ENCODE measurements at places on chromosomes 6 and 20.

DNA sequence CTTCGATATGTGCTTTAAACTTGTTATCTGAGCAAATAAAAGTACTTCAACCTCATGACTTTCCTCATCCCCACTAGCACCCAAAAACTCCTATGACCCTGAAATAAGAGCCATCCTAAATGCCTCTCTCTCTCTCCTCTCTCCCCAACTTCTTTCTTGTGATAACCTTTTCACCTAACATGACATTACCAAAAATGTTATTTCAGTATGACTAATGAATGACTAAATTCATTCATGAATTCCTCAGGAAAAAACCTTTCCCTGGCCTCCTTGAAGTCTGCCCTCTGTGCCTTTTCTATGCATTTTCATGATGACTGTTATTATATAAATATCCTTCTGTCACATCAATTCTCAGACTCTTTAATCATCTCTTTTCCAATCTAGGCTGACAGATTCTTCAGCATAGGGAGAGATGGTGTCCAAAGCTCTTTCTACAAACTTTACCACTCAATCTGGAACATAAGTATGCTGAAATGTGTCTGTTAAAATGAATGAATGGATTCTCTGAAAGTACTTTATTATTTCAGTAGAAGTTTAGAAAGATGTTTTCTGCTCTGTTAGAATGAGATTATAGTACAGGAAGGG is 114.3 kb upstream of the GGTLC1 start:
- no peak for DNase-seq

DNA sequence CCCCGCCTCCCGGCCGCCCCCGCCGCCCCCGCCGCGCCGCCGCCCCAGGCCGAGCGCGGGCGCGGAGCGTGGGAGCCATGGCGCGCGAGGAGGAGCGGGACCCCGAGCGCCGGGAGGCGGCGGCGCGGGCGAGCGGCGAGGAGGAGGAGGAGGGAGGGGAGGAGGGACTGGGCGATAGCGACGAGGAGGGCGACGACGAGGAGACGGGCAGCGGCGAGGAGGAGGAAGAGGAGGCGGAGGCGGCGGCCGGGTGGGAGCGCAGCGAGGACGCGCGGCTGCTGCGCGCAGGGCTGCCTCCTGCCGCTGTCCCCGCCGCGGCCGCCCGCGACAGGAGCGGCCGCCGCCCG is at the start of gene SLC24A3:
TSS of gene SLC24A3 (plus strand) at position 174 of the 347 bp plus-strand sequence.
- peak; percentile 32 for DNase-seq

- peak; percentile 30 for DNase-seq
Measured at GRCh38 chr20:22862671-22863230, 172.4 kb upstream of the SSTR4 start.

DNA sequence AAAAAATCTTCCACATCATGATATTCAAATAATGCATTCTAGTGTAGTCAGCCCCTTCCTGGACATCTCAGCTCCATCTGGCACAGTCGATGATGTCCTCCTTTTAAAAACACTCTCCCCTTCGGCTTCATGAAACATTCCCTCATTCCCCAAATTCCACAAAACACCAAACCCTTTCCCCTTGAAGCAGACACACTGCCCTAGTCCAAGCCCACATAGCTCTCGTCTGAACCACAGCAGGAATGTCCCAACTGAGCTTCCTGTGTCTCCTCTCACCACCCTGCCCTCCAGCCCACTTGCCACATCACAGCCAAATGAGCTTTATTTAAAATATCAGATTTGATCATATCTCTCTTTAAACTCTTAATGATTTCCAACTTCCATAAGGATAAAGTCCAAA is 106.4 kb upstream of the CARMIL1 start:
- no peak for DNase-seq

- DNase-seq, result no peak
Measured at GRCh38 chr6:7859591-7859990, 51.0 kb downstream of the TXNDC5 start.

DNA sequence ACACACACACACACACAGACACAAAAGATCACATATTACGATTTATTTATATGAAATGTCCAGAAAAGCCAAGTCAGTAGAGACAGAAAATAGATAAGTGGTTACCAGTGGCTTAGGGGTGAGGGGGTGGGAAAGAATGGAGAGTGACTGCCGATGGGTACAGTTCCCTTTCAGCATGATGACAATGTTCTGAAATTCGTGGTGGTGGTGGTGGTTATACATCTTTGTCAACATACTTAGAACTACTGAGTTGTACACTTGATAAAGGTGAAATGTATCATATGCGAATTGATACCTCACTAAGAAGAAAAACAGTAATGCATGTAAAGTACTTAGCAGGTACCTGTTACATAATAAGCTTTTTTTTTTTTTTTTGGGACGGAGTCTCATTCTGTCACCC is 124.3 kb downstream of the SCAF8 start:
- DNase-seq, result no peak

GRCh38 chr6:163354761-163355425 is 59.6 kb upstream of the QKI start:
- peak; percentile 78 for DNase-seq

GRCh38 chr6:31272436-31272835 is 544 bp upstream of the HLA-C start:
- no peak for DNase-seq

GRCh38 chr20:46022411-46023147 is 6.4 kb upstream of the SLC12A5 start:
- DNase-seq, result no peak

GRCh38 chr20:63241272-63241671 is 5.6 kb downstream of the BIRC7 start:
- no peak for DNase-seq

DNA sequence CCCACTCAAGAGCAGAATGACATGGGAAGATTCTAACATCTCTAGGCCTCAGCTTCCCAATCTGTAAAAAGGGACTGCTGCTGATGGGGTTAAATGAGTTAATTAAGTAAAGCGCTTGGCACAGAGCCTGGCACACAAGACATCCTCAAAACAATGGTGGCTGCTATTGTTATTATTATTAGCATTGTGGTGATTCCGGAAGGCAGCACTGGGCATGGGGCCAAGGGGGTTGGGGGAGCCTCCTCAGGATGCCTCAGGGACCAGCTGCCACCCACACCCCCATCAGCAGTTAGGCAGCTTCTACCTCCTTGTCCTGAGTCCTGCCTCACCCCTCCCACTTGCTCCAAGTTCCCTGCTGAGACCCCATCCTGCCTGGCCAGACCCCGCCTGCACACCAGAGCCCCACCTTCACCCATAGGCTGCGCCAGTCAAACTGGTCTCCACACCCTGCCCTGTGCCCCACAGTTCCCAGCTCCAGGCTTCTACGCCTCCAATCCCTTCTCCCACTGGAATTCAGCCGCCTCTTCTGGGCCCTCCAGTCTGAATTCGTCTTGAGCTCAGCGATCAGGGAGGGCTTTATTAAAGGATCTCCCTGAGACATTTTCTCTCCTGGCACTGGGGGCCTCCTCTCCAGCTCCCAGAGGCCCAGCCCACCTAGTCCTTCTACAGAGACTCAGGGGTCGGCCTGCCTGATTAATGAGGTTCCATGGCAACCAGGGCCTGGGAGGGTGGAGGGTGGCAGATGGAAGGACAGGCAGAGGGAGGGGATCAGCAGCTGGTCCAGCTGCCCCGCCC is 1.5 kb downstream of the E2F1 start:
- peak; percentile 27 for DNase-seq

GRCh38 chr6:87705070-87705691 is 3.1 kb upstream of the AKIRIN2 start:
- DNase-seq, result no peak

GRCh38 chr6:119348748-119349360 is 707 bp downstream of the MAN1A1 start:
- DNase-seq, result no peak

DNA sequence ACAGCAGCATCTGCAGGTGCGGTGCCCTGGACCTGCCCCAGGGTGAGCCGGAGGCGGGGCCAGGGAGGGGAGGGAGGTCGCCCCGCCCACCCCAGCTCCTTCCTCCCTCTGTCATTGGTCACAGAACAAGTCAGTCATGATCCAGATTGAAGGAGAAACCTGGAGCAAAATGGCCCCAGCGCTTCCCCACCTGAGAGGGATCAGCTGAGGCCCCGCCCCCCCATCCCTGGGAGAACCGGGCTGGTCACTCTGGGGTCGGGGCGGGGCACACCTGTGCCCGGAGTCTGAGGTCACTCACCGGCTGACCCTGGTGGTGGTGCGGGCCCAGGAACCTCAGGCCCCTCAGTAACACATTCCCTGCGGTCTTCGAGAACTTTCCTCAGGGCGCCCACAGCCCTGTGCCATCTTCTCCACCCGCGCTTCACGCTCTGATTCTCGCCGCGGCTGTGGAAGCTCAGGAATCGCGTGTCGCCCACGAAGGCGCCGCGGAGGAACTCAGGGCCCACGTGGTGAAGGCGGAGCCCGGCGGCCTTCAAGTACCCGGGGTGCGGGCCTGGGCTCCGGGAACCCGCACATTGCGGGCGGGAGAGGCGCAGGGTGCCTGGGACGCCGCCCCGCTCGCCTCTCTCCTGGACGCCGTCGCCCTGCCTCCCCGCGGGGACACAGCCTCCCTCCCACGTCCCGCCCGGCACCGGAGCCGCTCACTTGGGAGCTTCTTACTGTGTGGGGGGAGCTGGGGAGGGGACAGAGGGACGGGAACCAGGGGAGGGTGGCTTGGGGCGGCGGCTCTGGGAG is 36.4 kb upstream of the HLA-C start:
- no peak for DNase-seq

DNA sequence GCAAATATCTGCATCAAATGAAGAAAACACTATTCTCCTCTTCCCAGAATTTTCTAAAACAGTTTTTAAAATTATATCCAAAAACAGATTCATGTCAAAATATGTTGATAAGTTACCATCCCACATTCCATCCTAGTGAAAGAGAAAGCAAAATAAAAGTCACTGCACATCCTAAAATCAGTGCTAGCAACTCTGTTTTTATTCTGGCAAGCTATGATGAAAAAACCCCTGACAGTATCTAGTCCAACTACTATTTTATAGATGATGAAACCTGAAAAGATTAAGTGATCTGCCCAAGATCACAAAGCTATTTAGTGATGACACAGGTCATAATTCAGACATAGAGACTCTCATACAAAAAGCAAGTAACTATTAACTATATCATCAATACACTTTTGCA is 190.3 kb upstream of the SHLD1 start:
- no peak for DNase-seq

DNA sequence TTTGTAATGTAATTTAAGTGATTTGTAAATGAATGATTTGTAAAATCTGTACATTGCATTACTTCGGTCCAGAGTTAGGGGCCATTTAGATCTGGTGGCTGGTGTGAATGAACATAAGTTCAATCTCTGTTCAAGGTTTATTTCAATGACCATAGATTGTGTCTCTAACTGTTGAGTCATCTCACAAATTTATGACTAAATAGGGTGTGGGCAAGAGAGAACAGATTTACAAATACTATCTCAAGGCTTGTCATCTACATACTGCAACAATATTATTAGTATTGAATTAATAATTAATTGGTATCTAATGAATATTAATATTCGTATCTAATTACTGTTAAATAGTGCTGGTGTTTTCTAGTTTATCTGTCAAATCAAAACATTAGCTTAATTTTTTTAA is 115.3 kb upstream of the EDN1 start:
- DNase-seq, result no peak

GRCh38 chr6:152296648-152297376 is 340.4 kb downstream of the SYNE1 start:
- no peak for DNase-seq

DNA sequence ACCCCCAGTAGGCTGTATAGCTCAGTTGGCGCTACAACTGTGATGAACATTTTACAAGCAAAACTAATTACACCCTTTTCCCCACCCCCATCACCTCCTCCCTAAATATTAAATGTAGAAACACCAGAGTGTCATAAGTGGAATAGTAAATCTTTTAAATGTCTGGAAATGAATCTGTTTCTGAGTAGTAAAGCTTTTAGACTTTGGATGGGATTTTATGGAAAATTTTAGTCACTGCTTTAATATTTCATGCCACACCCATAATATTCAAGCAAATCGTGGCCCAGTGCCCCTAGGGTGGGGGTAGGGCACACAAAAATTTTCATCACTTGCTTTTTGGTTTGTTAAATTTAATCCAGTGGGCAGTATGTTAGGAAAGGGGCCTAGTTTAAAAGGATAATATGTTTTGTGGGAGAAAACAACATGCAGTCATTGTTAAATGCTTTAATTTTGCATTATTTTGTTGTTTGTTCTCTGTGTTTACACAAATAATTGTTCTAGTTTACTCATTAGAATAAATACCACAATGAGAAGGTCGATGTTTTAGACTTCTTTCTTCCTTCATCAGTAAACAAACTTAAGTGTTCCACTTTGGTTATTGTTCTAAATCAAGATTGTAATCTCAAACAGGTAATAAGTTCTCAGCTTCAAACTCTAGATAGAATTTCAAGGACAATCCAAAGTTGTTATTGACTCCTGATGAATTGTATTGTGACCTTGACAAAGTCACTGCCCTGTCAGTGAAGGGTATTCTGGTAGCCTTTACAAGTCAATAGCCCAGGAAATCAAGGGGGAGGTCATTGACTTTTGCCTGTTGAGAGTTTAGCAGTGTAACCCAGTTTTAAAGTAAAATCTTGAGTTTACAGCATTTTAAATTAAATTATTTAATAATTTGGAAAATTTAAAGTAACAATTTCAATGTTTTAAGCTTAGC is 79.2 kb downstream of the CBFA2T2 start:
- DNase-seq, result peak; percentile 59

- no peak for DNase-seq
Measured at GRCh38 chr20:36155991-36156390, 1.5 kb downstream of the EPB41L1 start.

All from femur (tissue), 1 donor.